ENCODE measurements at places on chromosomes 3 and 15.

DNA sequence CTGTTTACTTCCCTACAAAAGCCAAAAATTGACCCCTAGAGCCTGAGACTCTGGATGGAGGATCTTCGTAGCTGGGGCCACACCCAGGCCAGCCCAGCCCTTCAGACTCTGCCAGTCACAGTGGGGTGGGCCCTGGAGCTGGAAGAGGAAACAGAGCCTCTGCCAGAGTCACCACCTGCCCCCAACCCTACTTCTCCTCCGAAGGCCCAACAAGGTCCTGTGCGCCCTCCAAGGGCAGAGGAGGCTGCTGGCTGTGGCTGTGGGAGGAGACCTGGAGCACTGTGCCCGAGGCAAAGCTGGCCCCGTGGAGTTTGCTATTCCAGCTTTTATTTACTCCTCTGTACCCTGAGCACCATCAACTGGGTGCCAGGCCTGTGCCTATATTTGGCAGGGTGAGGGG, 19.0 kb downstream of the CISH start:
- no peak for DNase-seq

DNA sequence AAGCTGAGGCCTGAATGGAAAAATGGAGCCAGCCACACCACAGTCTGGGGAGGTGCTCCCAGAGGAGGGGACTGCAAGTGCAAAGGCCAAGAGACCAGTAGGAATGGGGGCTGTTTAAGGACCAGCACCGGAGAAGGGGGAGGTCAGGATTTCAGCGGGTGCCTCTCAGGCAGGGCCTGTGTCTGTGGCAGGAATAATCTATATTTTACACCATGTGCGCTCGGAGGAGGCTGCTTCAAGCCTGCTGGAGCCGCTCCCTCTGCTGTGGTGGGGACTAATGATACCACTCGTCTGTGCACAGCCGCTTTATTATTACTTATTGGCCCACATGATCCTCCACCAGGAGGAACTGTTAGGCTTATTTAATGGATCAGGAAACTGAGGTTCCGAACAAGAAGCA, 45.3 kb downstream of the TPRA1 start:
- DNase-seq: no peak

DNA sequence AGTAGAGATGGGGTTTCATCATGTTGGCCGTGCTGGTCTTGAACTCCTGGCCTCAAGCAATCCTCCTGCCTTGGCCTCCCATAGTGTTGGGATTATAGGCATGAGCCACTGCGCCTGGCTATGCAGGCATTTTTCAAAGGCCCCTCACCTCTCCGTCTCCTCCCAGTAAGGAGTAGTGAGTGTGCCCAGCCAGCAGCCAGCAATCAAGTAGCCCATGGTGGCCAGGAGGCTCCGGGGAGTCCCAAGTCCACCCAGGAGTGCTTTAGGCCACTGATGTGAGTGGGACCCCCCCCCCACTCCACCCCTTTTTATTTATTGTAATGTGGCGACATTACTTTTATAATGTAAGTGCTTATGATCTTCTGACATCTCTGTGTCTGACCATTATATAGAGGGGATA, 8.1 kb downstream of the ISG20 start:
- no peak for DNase-seq

DNA sequence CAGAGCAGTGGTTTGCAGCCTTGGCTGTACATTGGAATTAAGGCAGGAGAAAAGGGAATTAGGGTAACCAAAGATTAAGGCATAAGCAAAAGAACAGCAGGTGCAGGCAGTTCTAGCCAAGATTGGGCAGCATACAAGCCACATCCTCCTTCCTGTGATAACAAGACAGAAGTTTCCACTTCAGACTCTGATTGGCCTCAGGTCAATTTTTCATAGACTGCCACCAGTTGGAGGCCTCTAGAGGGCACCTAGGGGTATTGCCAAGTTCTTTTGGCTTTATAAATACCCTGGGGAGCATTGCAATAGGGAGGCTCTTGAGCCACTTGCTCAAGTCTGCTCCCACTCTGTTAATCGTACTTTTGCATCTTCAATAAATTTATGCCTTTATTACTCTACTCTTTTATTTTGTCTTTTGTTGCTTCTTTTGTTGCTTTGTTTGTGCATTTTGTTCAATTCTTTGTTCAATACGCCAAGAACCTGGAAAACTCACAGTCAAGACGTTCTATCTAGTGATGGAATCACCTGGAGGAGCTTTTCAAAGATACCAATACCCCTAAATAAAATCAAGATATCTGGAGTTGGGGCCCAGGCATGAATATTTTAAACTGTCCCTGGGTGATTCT, 32.2 kb upstream of the FMN1 start:
- DNase-seq: peak; percentile 64

DNA sequence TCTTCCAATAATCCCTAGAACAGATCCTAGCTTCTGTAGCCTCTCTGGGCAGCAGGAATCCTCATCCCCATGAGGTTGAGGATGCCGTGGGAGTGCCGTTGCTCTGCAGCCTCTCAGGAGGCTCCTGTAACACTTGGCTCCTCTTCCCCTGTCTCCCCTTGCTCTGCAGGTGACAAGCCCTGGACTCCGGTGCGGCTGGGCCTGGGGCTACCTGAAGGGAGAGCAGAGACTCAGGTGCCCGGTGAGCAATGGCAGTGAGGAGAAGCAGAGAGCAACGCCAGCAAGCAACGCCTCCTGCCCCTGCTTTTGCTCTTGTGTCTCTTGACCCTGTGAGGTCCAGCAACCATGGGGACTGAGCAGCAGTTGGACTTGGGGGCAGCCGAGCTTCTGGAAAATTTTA, 91.2 kb downstream of the CEMIP start:
- no peak for DNase-seq

- no peak for DNase-seq
These were observed 43.9 kb downstream of the ONECUT1 start for GRCh38 chr15:52746162-52746757.

DNA sequence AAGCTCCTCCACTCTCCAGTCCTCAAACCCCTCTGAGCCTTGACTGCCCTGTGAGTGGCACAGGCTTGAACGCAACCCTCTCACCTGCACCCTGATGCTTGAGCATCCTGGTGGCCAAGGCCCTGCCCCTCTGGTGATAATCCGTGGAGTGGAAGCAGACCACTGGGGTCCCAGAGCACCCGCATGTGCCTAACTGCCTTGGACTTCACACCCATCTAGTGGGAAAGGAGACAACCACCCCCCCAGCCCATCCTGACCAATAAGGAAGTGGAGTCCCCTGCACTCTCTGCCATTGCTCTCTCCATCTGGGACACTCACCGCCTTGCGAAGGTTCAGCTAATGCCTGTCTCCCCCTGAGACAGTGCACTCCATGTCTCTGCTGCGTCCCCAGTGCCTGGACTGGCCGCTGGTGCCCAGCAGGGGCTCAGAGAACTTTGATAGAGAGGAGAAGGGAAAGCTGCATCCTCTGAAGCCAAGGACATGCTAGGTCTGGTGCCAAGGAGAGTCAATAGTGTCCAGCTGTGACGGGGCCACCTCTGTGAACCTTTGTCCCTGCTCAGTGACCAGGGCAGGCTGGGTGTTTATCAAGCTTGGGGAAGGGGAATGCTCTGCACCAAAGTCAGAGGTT, 3.4 kb downstream of the KLF15 start:
- no peak for DNase-seq

DNA sequence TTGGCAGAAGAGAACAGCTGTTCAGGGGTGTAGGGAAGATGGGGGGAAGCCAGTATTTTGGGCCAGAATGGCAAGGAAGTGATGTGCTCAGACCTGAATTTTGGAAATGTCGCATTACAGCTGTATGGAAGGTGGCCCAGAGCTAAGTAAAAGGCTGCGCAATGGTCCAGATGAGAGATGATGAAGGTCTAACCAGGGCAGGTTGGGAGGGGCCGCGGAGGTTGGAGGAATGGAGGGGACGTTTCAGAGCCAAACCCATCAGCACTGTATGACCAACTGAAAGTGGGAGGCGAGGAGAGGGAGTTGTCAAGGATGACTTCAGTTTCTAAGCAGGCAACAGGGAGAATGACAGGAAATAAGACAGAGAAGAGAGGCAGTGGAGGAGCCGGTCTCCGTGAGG, 60.8 kb downstream of the ADCY5 start:
- no peak for DNase-seq

- DNase-seq: no peak
These were observed 376.3 kb upstream of the ARHGEF26 start for GRCh38 chr3:153744889-153745288.

- DNase-seq: no peak
These were observed 318.1 kb upstream of the GRM7 start for GRCh38 chr3:6542795-6543194.

DNA sequence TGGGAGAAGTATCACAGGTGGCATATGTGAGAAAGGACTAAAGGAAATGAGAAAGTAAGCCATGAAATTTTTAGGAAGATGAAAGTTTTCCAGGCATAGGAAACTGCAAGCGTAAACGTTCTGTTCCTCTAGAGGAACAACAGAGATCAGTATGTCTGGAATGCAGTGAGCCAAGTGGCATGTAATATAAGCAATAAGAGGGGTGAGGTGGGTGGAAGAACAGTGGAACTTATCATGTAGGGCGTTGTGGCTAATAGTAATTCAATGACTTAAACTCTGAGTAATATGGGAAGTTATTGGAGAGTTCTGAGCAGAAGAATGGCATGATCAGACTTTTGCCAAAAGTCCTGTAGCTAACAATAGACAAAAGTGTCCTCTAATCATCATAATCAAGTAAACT, 902.9 kb downstream of the EPHA3 start:
- DNase-seq: no peak

DNA sequence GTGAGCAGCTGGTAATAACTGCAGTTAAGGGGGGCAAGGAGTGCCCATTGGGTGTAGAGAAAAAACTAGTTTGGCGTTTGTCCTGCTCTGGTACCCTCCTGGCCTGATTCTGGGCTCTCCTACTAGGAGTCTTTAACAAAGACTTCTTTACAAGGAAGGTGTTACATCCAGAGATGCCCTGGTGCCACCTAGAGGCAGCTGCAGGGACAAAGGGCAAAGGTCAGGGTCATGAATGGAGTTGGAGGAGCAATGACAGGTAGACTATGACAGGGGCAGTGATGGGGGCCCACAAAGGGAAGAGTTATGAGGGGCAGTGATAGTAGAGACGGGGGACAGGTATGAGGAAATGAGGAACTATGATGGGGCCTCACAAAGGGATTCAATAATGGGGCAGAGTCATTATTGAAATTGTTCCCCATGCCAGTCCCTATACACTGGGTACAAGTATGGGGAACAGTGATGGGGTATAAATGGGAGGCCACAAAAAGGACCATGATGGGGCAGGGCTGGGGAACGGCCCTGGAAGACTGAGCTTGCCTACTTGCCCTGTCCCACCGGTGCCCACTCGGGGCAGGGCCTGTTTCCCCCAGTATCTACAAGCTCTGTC, 7.9 kb downstream of the CCDC71 start:
- DNase-seq: peak; percentile 39

- peak; percentile 3 for DNase-seq
These were observed 170.8 kb downstream of the MOBP start for GRCh38 chr3:39638301-39638700.

DNA sequence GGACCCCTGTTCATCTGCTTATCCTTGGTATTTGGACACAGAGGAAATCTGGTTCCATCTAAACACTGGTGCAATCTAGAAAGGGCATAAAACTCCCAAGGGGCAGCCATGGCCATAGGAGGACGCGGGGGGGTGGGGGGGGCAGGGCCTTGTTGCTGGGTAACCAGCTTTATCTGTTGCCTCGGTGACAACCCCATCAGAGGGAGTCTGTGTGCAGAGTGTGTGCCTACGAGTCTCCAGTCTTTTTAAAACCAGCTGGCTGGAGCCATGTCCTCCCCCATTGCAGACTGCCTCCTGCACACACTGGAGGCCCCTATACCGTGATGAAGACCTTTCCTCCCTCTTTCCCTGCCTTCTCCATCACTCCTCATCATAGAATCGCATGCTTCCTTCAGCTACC, 26.4 kb upstream of the CORO2B start:
- DNase-seq: peak; percentile 19

DNA sequence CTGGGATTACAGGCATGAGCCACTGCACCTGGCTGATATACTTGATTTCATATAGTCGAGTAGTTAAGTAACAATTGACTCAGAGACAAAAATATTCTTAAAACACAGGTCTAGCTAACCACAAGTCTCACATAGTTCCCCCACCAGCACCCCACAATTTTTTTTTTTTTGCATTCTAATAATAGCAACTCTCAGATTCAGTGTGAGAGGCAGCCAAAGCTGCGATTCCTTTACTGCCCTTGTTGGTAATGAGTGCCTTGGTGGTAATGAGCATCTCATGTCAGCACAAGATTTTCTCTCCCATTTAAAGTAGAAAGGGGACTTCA, 72.5 kb downstream of the WWTR1 start:
- peak; percentile 73 for DNase-seq

- DNase-seq: peak; percentile 18
These were observed 23.4 kb upstream of the SEC13 start for GRCh38 chr3:10344147-10344943.

GRCh38 chr3:34180532-34180931, 382.1 kb downstream of the PDCD6IP start:
- no peak for DNase-seq

- no peak for DNase-seq
These were observed 45.2 kb downstream of the CGGBP1 start for GRCh38 chr3:88013592-88013991.

GRCh38 chr3:154430014-154430413, at the start of gene GPR149:
Gene GPR149 (minus strand): TSS chr3:154430190. CDS start chr3:154429615, 575 bp downstream.
- no peak for DNase-seq

DNA sequence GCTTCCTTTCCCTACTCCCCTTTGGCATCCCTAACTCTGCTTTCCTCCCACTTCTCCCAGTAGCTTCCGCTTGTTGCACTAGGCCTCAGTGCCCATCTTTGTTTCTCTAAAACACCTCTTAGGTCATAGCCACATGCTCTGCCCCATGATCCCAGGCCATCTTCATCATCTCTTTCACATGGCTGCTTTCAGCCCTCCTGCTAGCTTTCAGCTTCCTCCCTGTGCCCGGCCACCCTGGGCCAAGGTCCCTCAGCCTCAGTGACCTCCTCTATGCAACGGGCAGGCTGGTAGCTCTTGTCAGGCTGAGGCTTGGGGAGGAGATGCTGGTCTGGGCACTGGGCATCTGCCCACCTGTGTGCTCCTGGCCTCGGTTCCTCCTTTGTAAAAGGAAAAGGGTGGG, 2.3 kb downstream of the PLEKHO2 start:
- no peak for DNase-seq

GRCh38 chr3:56087451-56088053, 380.7 kb downstream of the ERC2 start:
- DNase-seq: no peak

GRCh38 chr3:106048946-106049481, 180.2 kb upstream of the CBLB start:
- DNase-seq: peak; percentile 15

- DNase-seq: no peak
These were observed 45.1 kb downstream of the CMTM7 start for GRCh38 chr3:32436816-32437189.

- DNase-seq: no peak
These were observed 187.4 kb downstream of the GOLGA6L6 start for GRCh38 chr15:20353966-20354883.

GRCh38 chr3:107367353-107367752, 9.9 kb upstream of the CCDC54 start:
- DNase-seq: peak; percentile 92

Measured in M059J (cell line).